Heart right ventricle (tissue), 16 donors: ENCODE measurements at places on chromosomes 2 and 18.
A peak's percentile ranks its signal among the peaks of the same experiment; 100 is the strongest.

DNA sequence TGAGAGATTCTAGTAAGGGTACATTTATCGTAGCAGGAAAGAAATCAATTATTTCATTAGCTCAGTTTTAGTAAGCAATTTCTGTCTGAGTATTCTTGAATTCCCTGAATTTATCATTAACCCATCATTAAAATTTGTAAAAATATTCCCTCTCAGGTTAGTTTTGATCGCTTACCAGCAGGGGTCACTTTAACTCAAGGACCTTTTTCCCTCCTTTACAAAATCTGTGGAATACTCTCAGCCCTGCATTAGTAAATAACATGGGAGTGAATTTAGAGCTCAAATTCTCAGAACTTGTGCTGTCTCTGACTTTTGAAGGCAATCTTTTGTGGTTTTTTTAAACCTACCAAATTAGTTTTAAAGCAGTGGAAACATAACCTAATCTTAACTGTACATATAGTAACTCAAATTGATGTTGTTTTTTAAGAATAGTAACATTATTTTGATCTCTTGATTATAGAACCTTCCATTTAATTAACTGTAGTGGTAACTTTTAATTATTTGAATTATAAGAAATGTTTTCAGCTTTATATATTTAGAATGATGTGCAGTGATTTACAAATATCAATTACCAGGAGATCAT lies 97.2 kb downstream of the AGPS start:
- peak; percentile 13 for DNase-seq

DNA sequence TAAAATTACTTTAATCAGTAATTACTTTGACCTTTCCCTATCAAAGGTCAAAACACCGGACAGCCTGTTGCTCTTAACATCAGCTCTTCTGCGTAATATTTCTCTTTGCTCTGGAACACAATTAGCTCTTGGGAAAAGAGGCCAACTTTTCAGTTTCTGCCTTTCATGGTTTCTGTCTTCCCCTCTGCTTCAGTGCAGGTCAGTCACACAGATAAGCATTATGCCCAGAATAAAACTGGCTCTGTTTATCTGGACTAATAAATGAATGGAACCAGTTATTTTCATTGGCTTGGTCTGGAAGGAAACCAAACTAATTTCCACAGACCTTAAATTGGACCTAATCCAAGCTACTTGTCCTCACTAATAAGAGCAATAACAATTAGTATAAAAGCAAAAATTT lies 26.2 kb upstream of the GALNT3 start:
- no peak for DNase-seq

- no peak for DNase-seq
Measured at GRCh38 chr2:127542231-127542630, 6.7 kb downstream of the MYO7B start.

GRCh38 chr2:10912076-10912731 lies 470 bp downstream of the KCNF1 start:
- no peak for DNase-seq

- DNase-seq: no peak
Measured at GRCh38 chr18:62860062-62860461, 144.7 kb downstream of the PHLPP1 start.

DNA sequence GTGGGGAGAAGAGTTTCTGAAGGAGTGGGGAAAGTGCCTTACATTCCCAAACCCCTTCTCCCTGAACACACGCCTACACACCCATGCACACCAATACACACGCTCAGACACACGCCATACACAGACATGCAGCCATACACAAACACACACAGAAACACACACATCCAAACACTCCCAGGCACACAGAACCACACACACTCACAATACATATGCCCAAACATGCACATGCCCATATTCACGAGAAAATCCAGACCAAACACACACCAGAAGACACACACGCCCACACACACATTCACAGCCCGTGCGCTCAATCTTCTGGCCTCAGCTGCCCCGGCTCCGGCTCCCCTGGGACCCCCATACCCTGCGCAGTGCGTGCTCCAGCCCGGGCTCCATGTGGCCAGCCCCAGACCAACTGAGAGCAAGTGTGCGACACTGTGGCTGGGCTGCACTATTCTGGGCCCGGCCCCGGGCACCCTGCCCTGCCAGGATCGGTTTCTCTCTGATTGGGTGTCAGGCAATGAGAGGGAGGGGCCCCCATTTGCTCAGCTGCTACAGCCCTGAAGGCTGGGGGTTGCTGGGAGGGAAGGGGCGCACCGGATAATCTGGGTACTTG lies at the start of gene PRKAG3:
PRKAG3 (minus strand) TSS at position 426 of the 613 bp plus-strand sequence.
- peak; percentile 48 for DNase-seq
